ENCODE measurements at places on chromosomes 1 and 21.

GRCh38 chr1:60136395-60136794 lies 62.8 kb upstream of the C1orf87 start:
- no peak for DNase-seq

GRCh38 chr1:10280439-10281350 lies 70.3 kb downstream of the KIF1B start:
- no peak for DNase-seq

DNA sequence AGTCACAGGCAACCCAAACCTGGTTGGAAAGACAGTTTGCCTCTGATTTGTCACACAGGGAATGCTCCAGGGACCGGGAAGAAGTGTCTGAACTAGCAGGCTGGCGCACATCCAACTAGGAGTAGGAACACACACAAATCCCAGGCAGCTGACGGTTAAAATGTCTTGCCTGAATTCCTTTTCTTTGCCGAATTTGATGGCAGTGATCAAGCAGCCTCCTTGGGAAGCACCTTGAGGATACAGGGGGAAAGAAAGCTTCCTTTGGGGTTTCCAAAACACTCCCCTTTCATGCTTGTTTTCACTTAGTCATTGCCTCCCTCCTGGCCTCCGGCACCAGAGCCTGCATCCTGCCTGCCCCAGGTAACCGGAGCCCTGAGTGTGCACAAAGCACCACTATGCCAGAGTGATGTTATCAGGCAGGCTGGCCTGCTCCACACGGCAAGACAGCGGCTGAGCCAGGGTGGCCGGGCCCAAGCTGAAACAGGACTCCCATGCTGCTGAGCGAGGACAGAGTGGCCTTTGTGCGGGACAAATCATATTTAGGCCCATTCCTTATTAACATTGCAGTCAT lies 193.8 kb downstream of the LMX1A start:
- no peak for DNase-seq

GRCh38 chr1:219988387-219988786 lies 57.9 kb downstream of the EPRS1 start:
- DNase-seq: no peak

- peak; percentile 67 for DNase-seq
These were observed 88.5 kb upstream of the SOD1 start for GRCh38 chr21:31570824-31571566.

- no peak for DNase-seq
These were observed 60.1 kb upstream of the PTGS2 start for GRCh38 chr1:186740324-186740723.

GRCh38 chr1:24261977-24262376 lies 57.2 kb upstream of the GRHL3 start:
- DNase-seq: no peak

- DNase-seq: no peak
These were observed 37.3 kb upstream of the KHDRBS1 start for GRCh38 chr1:31976401-31976800.

DNA sequence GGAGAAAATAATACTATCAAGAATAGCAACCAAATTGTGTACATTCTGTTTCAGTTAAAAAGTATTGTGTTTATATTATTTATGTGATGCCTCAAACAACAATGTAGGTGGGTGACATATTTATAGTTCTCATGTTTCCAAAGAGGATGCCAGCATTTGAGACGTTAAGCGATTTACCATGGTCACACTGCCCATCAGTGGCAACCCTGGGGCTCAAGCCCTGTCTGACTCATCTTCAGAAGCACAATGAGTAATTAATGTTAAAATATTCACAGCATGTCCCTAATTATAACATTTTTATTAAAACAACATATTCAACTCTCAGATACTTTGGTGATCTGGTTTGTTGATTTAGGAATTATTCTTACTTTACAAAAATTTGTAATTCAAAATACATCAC lies 409.4 kb downstream of the BRINP3 start:
- DNase-seq: peak; percentile 1

GRCh38 chr1:88917321-88918025 lies 26.1 kb upstream of the GTF2B start:
- DNase-seq: no peak

DNA sequence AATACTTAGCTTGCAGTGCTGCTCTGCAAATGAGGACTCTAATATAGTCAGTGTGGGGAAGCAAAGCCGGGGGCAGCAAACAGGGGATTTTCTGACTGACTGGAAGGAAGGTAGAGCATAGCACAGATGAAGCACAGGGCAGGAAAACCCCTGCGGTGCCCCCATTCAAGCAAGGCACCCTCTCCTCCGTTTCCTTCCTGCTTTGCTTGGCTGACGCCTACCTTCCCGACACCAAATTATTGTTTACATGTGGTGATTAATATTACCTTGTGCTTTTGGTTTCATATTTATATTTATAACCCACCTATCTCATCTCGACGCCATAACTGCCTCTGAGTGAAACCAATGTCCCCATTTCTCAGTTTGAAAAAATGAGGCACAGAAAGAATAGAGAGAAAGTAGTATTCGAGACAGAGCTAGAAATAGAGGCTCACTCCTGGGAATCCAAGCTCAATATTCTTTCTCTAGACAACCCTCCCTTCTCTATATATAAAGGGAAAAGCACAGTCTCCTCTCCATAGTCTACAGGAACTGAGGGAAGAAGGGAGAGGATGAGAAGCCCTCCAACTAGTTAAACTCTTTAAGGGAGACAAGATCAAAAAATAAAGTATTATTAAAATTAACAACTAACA lies 41.3 kb downstream of the PIK3C2B start:
- DNase-seq: no peak

DNA sequence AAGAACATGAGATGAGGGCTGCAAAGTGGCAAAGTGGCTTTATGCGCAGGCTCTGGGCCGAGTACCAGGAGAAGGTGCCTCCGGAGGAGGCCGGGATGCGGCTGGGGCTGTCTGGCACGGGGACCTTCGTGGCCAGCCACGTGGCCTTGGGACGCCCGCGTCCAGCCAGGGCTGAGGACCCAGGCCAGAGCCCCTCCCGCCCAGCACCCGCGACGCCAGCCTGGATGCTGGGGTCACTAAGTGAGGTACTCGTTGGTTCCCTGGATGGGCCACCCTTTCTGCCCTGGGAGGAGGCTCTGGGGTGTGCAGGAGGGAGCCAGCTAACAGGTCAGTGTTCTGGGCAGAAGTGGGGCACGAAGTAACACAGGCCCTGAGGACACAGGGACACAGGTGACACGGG lies 12.6 kb downstream of the SCNN1D start:
- DNase-seq: no peak

- DNase-seq: no peak
These were observed 2.7 kb downstream of the ETNK2 start for GRCh38 chr1:204149107-204149506.

DNA sequence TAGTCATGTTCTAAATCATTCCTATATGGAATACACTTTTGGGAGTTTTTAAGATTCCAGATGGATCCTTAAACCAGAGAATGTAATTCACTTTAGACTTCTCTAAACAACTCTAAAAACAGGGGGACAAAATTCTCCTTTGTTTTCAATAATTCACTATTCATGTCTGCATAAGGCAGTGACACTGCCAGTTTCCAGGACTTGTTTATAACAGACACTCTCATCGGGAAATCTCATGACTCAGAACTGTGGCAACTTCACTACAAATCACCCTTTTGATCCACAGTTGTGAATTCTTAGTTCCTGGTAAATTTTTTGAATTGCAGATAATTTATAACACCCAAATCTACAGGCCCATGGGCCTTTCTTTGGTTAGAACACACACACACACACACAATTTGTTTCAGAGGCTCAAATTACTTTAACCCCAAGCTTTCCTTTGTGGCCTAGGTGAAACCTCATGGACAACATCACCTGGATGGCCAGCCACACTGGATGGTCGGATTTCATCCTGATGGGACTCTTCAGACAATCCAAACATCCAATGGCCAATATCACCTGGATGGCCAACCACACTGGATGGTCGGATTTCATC lies at the start of gene OR2T4:
Gene OR2T4, plus strand, starts transcription at position 545 of the 595 bp plus-strand sequence. Its CDS starts 0 bp downstream, at position 545.
- DNase-seq: no peak

- DNase-seq: no peak
These were observed 154.6 kb downstream of the PCNX2 start for GRCh38 chr1:233140974-233141373.

DNA sequence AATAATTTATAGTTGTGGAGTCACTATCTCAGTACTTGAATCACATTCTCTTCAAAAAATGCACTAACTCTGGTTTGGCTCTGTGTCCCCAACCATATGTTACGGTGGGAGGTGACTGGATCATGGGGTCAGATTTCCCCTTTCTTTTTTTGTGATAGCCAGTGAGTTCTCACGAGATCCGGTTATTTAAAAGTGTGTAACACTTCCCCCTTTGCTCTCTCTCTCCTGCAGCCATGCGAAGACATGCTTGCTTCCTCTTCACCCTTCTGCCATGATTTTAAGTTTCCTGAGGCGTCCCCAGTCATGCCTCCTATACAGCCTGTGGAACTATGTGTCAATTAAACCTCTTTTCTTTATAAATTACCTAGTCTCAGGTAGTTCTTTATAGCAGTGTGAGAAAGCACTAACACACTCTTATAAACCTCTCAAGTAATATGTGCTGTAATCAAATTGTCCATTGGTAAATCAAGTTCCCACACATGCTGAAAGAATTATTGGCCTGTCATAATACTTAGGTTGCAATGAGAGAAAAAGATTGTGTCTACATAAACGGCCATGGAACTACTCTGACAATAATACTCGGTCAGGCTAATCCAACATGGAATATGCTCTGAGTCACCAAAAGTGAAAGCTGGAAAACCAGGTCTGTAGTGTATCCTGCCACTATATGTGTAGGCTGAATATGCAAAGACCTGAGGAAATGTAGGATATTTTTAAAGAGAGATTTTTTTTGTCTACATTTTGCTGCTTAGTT lies 107.5 kb downstream of the SLC44A5 start:
- DNase-seq: no peak

DNA sequence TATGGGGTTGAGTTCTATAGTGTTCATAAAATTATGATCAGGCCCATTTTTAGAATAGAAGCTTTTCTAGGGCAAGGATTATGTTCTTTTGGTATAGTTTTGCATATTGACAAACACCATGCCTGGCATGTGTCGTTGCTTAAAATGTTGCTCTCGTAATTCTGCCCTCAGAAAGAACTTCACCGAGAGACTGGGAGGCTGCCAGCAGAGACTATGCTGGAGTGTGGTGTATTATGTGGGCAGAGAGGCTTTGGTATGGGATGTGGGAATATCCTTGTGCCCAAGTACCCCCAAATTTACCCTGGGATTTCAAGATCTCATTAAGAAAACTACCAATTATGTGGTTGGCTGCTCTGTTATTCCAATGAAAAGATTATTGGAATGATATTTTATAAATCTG lies 27.9 kb downstream of the PGM1 start:
- DNase-seq: no peak

GRCh38 chr21:34367320-34367935 lies 3.6 kb downstream of the KCNE2 start:
- DNase-seq: peak; percentile 89

DNA sequence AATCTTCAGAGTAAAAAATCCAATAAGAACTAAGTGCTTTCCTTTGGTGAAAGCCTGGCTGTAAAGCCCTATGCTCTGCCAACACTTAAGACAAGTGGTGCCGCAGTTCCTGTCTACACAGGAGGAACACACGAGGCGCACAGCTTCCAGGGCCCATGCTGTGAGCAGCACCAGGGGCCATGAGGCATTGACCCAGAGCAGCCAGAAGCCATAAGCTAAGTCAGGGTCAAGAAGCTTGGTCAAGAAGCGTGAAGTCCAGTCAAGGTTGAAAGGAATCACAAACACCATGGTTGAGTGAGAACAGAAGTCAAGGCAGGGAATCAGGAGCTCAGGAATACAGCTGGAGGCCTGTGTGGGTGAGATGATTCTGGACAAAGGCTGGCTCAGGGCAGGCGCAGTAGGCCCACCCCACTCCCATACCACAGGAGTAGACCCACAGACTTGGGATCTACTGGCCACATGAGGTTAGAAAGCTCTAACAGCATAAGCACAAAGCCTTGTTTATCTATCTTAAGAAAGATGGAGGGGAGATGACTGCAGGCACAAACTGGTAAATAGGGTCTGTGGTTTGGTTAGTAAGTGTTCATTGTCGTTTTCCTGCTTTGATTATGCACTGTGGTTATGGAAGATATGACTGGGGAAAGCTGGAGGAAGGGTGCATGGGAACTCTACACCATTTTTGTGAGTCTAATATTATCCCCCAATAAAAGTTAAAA lies 42.9 kb upstream of the RCAN3 start:
- DNase-seq: peak; percentile 83
